HFF-Myc (cell line): ENCODE measurements at places on chromosomes 1 and 21.
A peak's percentile ranks its signal among the peaks of the same experiment; 100 is the strongest.

DNA sequence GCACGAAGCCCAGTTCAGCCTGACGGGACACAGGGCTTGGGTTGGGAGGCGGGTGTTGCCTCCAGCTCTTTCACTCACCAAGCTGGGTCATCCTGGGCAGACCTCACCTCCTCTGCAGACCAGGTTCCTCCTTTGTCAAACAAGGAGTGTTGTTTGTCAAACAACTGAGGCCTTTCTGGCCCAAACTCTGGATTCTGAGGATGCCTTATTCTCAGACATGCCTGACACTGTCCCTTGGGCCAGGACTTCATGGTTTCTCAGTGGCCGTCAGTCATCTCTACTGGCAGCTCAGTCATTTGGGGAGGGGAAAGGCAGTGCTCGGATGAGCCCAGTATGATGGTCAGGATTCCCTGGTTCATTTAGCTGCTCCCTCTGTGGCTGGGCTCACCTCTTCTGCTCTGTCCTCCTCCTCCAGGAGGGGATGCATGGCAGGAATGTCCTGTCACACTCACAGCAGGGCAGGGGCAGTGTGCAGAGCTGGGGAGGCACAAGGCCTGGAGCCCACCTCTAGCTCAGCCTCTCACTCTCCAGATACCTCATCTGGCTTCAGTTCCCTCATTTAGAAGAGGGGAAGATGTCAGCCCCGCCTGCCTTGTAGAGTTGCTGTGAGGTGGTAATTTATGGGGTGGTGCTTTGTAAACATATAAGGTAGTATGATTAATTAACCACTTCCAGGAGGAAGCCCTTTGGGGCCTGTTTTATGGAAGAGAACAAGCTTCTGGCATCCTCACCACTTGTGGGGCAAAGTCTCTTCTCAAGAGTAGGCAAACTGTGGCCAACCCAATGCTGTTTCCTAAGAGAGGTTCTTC, 20.6 kb downstream of the SLC2A1 start:
- DNase-seq = no peak

DNA sequence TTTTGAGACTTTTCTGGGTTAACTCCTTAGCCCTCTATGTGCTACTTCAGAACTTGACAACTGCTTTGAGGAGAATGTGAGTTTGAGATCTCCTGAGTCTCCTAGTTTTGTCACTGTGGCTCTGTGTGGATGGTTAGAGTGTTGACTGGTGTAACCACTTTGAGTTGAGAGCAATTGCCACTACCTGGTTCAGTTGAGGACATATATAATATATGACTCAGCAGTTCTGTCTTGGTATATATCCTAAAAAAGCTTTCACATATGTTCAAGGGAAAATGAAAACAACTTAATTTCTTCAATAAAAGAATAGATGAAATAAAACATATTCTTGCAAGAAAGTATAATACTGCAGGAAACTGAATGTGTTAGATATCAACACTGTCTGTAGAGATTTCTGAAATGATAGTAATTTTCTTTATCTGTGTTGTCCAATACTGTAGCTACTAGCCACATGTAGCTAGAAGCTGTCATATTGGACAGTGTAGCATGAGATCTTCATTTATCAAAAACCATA, 96.7 kb upstream of the QSOX1 start:
- no peak for DNase-seq

DNA sequence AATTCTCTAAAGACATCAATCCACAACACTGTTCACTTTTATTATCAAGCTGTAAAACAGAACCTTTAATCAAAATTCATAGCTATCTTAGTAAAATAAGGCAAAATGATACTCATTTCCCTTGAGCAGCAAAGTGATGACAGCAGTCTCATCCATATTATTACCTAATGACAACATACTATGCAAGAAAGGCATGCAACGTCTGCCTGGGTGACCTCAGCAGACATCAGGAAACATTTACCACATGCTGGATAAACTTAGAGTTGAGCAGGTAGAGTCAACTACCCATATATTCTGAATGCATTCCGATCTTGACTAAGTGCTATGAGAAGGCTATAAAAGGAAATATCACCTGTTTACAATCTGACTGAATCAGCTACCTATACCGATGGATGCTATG, 145.1 kb downstream of the SIPA1L2 start:
- no peak for DNase-seq

GRCh38 chr1:28378906-28379305, 9.4 kb downstream of the PHACTR4 start:
- DNase-seq = no peak

- DNase-seq = no peak
Measured at GRCh38 chr1:41110736-41111135, 89.2 kb upstream of the SLFNL1 start.

GRCh38 chr1:19055701-19056100, 99.2 kb upstream of the IFFO2 start:
- DNase-seq = no peak

DNA sequence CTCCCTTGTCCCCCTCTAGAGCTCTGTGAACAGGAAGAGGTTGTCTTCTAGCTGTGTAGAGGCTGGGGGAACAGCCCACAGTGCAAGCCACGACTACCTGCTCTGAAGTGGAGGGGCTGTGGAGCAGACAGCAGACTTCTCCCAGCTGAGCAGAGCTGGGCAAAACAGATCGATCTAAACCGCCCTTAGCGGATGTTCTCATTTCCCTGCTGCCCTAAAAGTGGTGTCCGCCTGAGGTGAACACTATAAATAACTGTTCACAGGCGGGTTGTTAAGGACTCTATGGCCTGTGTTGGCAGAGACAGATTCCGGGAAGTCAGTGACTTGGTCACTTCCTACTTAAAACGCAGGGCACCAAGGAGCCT, 203.2 kb downstream of the RHOU start:
- no peak for DNase-seq

DNA sequence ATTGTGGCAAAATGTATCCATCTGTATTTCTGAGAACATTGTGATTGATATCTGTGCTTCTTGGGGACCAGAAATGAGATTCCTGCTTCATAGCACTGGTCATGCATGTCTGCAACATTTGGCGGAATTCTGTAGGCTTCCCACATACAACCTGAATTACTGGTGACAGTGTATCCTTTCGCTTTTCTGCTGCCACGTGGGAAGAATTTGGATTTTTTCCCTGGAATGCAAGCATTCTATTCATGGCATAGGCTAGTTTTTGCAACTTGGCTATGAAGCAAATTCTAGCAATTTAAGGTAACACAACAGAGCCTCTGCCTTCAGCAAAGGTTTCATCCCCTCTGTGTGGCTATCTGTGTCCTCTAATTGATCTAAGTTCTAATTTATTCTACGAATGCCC, 85.9 kb downstream of the BCAR3 start:
- DNase-seq = no peak

GRCh38 chr21:16407403-16408240, 677.8 kb downstream of the USP25 start:
- no peak for DNase-seq

- no peak for DNase-seq
Measured at GRCh38 chr1:54096227-54096876, 42.9 kb downstream of the TCEANC2 start.

GRCh38 chr1:226903819-226904716, 33.7 kb downstream of the PSEN2 start:
- DNase-seq = peak; percentile 46

DNA sequence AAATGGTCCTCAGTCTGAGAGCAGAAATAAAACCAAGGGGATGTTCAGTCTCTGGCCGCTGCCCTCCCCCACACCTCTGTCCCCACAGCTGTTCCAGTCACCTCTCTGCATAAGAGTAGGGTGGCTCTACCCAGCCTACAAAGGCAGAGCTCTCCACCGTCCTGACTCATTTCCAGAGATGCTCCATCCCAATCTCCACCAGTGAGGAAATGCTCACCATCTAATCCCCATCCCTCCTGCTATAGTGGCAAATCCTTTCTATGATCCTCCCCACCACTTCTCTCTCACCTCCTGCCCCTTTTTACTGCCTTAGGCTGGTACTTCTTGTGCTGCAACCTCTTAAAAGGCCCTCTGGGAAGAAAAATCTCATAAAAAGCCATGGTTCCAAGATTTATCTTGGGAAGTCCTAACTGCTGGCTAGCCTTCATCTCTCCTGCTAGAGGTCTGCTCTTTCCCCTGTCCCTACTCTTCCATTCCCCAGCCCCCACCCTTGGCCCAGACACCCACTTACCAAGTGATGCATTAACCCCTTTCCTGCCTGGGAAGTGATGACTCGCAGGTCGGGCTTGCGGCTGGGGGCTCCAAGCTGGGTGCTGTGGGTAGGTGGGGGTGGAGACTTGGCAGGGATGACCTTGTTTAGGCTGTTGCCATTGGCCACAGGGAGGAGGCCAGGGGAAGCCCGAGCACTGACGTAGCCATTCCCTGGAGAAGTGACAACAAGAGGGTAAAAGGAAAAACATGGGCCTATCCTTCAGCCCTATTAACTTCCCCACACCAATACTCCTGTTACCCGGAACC, 23.9 kb downstream of the MEF2D start:
- no peak for DNase-seq

GRCh38 chr21:33945652-33946270, 30.2 kb upstream of the ATP5PO start:
- DNase-seq = no peak

GRCh38 chr21:42406866-42407265, 3.2 kb downstream of the UBASH3A start:
- DNase-seq = no peak

DNA sequence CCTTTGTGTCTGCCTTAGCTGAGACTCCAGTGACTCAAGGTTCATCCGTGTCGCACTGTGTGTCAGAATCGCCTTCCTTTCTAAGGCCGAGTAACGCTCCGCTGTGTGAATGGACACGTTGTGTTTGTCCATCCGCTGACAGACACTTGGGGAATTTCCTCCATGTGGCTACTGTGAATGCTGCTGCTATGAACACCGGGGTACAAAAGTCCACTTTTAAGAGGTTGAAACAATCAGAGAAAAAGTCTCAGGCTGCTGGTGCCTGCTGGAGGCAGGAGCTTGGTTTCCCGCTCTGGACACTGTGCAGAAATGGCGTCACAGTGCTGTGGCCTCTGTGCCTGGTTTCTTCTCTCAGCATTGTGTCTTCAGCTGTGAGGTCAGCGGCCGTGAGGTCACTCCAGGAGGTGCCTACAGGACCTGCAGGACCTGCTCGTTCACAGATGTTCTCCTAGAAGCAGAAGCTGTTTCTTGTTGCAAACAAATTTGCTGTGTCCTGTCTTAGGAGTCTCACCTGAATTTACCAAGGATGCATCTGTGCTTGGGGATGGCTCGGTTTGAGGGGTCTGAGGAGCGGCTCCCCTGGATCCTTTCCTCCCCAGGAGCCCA, 34.2 kb downstream of the KRTAP10-1 start:
- DNase-seq = no peak

DNA sequence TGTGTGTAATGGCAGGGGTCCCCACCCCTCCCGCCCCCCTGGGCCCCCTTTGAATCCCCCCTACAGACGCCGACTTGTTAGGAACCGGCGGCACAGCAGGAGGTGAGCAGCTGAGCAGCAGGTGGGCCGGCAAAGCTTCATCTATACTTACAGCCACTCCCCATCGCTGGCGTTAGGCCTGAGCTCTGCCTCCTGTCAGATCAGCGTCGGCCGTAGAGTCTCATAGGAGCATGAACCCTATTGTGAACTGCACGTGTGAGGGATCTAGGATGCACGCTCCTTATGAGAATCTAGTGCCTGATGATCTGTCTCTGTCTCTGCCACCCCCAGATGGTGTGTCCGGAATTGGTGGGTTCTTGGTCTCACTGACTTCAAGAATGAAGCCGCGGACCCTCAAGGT, 14.9 kb upstream of the VPS26C start:
- no peak for DNase-seq

GRCh38 chr1:183622884-183623785, 12.4 kb downstream of the ARPC5 start:
- no peak for DNase-seq

- no peak for DNase-seq
Measured at GRCh38 chr1:164701189-164701761, 142.3 kb downstream of the PBX1 start.

DNA sequence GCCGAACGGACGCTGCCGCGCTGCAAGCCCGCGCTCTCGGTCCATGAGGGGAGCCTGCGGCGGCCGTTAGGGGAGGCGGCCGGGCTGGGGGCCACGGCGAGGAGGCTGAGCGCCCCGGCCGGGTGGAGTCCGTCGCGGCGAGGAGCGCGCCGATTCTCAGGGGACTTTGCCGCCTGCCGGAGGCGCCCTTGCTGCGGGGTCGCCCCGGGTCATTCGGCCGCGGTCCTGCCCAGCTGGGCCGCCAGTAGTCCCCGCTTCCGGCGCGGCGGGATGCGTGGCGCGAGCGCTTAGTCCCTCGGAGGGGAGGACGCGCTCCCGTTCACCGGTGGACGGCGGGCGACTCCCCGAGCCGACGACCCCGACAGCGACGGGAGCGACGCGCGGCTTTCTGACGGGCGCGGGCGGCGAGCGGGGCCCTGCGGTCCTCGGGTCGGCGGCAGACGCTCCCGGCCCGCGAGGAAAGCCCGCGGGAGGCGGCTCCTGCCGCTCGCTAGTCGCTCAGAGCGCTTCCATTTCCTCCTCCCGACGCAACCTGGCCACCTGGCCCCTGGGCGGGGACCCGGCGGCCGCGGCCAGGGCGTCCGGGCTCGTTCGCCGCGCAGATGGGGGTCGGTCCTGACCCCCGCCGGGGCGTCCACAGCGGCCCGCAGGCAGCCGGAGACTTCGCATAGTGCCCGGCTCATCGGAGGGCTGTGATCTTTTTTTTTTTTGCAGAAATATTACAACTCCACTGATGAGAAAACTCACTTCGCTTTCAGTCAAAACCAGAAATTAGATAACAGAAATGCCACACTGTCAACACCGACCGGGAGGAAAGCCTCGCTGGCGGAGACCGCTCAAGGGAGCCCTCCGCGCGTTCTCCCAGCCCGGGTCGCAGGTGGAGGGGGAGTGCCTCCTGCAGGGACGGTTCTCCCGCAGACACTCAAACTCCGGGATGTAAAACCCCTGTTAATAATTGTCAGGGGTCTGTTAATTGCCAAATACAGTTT, 641 bp upstream of the ZBTB21 start:
- no peak for DNase-seq

- DNase-seq = no peak
Measured at GRCh38 chr1:97384294-97384968, 536.4 kb downstream of the DPYD start.

GRCh38 chr1:19804831-19805251, 5.1 kb upstream of the TMCO4 start:
- DNase-seq = no peak

DNA sequence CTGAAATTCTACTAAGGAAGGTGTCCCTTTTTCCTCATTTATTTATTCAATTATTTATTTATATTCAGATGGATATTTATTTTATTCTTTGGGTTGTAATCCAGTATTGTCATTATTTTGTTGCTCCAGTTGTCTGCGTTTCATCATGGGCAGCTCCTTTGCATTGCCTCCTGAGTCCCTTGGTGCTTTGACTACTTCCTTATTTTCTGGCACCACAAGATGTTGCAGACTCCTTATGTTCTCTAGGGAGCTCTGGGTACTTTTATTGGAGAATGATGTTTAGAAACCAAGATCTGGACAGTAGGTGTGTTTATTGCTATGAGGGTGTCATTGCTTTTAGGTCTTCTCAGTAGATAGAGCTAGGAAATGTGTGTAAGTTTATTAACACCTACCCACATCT, 59.9 kb upstream of the ERRFI1 start:
- no peak for DNase-seq

- DNase-seq = no peak
Measured at GRCh38 chr1:104636581-104636980, 886.9 kb downstream of the AMY1C start.

GRCh38 chr1:55640708-55641473, 425.7 kb upstream of the USP24 start:
- DNase-seq = peak; percentile 37

- DNase-seq = no peak
Measured at GRCh38 chr1:118809586-118809985, 178.6 kb downstream of the TBX15 start.

GRCh38 chr1:54850737-54851136, 36.3 kb downstream of the DHCR24 start:
- DNase-seq = no peak
